Fibroblast of skin of scalp (primary cell): ENCODE measurements at places on chromosomes 11 and 22.
A peak's percentile ranks its signal among the peaks of the same experiment; 100 is the strongest.

GRCh38 chr22:28015046-28015425 lies 96.0 kb upstream of the PITPNB start:
- no peak for DNase-seq

- DNase-seq, result no peak
Observed at GRCh38 chr11:35420371-35420770, 1.0 kb upstream of the SLC1A2 start.

GRCh38 chr11:9776203-9776602 lies 112.3 kb downstream of the SWAP70 start:
- no peak for DNase-seq

GRCh38 chr11:128905345-128906184 lies 14.4 kb downstream of the KCNJ5 start:
- DNase-seq, result peak; percentile 41

- DNase-seq, result peak; percentile 12
Observed at GRCh38 chr11:92253421-92253820, 28.8 kb downstream of the FAT3 start.

GRCh38 chr11:74521666-74522252 lies 28.2 kb upstream of the LIPT2 start:
- no peak for DNase-seq

DNA sequence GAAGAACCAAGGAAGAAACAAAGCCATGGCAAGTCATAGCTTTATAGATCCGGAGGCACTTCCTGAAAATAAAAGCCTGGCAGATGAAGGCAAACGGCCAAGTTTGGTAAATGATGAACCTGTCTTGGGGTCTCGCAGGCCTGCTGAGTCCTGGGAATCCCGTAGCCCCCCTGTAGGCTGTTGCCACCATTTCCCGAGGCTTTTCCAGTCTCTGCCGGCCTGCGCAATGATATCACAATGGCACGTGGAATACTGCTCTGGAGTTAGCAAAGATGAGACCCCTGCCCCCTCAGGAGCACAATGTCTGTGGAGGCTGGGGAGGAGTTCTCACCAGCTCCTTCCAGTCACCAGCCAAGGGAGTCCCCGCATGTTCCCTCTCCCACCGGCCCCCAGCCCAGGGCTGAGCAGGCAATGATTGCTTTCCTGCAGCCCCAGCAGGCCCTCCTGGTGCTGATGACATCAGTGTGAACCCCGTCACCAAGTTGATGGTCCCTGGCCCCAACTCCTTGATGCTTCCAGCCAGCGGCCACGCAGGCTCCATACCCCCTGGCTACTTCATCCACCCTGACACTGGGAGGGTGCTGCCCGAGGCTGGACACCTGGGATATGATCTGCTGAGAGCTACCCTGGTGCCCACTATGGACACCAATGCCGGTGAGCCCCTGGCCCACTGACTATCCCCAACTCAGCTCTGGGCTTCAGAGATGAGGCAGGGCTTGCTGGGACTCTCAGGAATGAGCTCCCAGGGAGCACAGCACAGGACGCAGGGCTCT lies 55.9 kb downstream of the BTG4 start:
- DNase-seq, result no peak

- no peak for DNase-seq
Observed at GRCh38 chr11:117677729-117678310, 119.2 kb downstream of the DSCAML1 start.

- DNase-seq, result no peak
Observed at GRCh38 chr11:9619004-9619403, 44.9 kb upstream of the SWAP70 start.

GRCh38 chr11:215581-216037 lies 8.1 kb downstream of the RIC8A start:
- no peak for DNase-seq

GRCh38 chr11:120694726-120695125 lies 183.2 kb downstream of the GRIK4 start:
- DNase-seq, result no peak

GRCh38 chr22:45263463-45264269 lies 21.1 kb upstream of the UPK3A start:
- DNase-seq, result peak; percentile 68

- no peak for DNase-seq
Observed at GRCh38 chr11:78898266-78898775, 323.7 kb upstream of the NARS2 start.

- DNase-seq, result no peak
Observed at GRCh38 chr22:40334899-40335298, 11.4 kb upstream of the ADSL start.

DNA sequence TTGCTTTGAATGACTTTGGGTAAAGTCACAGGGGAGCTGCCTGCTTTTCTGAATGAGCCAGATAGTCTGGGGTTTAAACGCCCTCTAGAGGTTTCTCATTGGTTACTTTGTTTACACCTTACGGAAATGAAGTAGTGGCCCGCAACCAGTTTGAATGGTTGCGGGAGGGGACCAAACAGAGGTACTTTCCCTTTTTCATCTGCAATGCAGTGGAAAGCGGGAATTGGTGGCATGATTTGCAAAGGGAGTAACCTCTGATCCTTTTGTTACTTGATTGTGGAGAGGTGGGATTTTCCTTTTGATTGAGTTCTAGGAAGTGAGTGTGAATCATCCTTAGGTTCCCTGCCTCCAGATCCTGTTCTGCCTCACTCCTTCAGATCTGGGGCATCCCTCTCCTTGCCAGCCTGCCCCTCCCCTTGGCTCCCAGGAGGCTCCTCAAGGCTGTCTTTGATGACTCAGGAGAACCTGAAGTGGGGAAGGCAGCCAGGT lies 15.9 kb upstream of the GLYATL1 start:
- peak; percentile 34 for DNase-seq

DNA sequence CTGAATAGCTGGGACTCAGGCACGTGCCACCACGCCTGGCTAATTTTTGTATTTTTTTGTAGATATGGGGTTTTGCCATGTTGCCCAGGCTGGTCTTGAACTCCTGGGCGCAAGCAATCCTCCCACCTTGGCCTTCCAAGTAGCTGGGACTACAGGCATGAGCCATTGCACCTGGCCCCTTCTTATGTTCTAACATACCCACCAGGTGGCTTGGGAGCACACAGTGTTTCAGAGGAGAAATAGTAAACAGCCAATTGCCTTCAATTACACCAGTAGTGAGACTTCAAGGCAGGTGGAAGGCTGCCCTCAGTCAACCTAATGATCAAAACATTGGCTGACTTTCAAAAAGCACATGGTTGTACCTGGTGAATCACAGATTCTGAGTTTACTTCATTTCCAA lies 167.2 kb downstream of the SWAP70 start:
- no peak for DNase-seq

DNA sequence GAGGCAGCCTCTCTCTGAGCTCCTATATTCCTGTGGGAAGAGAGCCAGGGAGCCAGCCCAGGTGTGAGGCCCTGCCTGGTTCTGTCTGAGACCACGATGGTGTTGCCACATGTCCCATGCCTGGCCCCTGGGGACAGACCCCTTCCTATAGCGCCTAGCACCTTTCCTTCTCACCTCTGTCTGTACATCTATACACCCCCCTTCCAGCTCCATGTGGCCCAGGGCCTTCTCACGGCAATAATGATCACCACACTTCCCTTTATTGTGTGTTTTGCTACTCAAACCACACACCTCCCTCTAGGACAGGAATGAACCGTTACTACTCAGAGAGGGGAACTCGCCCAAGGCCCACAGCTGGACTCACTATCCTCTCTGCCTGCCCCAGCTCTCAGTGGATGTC lies 12.8 kb downstream of the CD82 start:
- no peak for DNase-seq

DNA sequence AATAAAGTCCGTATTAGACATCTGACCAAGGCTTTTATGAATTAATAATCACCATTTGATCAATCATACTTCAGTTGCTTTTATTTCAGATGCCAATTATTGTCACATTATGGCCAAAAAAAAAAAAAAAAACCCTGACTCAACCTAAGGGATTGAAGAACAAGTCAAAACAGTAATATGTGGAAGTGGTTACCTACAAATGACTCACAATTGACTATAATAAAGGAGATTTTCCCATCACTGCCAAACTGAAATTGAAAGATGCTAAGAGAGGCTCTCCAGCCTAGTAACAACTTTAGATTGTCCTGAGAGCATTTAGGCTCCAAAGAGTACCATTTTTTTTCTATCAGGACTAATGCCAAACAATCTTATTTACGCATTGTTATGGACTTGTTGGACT lies 35.2 kb downstream of the SOX6 start:
- no peak for DNase-seq
